ENCODE measurements at places on chromosomes 5 and 9.
A peak's percentile ranks its signal among the peaks of the same experiment; 100 is the strongest.

DNA sequence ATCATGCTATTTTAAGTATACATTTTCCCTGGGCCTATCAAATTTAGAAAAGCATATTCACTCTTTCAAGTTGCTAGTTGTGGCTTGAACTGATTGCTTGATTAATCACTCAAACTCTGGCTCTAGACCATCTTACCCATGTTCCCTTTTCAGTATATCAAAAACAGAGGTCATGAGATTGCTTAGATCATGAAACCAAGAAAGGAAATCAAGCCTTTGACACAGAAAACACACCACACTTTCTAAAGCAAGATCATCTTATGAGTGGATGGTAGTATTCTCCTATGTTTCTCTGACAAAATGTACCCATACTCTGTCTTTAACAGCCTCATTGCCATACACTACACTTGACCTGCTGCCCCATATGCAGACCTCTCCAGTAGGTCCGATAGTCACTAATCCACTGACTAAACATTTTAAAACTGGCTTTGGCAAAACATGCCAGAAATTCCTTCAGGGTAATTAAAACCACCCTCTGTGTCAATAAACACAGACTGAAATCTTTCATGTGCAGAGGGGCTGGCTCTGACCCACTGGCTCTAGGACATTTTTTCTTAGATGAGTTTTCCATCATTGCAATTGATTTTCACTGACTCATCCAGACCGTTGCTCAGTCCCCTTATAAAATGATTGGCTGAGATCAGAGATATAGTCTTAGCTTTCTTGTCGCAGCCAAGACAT is 18.2 kb downstream of the PPP2R2B start:
- DNase-seq, result peak; percentile 81

DNA sequence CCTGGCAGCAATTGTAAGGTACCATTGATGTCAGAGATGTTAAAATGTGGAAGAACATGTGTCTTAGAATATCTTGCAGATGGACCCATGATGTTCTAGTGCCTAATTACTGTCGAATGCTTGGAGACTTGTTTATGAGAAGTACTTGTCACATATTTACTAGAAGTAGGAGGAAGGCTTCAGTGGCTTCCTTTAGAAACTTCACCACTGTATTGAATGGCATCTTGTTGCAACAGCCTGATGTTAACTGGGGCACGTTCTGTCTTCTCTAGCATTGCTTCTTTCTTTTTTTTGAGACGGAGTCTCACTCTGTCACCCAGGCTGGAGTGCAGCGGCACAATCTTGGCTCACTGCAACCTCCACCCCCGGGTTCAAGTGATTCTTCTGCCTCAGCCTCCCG is 16.5 kb downstream of the UGCG start:
- DNase-seq, result no peak

GRCh38 chr5:75365740-75366139 is 28.7 kb downstream of the HMGCR start:
- no peak for DNase-seq

DNA sequence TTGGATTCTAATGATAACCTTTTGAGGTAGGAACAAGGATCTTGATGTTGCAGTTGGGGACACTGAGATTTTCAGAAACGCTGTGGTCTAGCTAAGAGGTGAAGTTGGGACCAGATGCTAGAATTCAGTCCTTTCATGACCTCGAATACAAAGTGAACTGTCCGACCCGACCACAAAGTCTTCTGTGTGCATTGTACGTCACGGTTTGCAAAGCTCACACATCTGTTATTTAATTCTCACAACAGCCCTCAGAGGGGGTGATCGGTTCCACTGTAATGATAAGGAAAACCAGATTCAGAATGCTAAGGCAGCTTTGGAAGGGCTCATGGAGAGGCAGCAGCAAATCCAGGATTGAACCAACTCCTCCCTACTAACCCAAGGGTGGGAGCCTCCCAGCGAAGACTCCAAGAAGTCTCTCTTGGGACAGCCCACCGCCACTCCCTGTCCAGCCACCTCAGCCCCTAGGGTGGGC is 16.6 kb upstream of the KIF12 start:
- no peak for DNase-seq

GRCh38 chr9:114392749-114393112 is 4.9 kb upstream of the AKNA start:
- DNase-seq, result no peak

- no peak for DNase-seq
Measured at GRCh38 chr5:19411936-19412335, 576.1 kb downstream of the CDH18 start.

- no peak for DNase-seq
Measured at GRCh38 chr5:139368613-139369012, 14.5 kb downstream of the SLC23A1 start.

- DNase-seq, result no peak
Measured at GRCh38 chr5:1656271-1656975, 132.7 kb upstream of the LPCAT1 start.

GRCh38 chr5:159456722-159457465 is 126.6 kb upstream of the IL12B start:
- DNase-seq, result peak; percentile 51
